ENCODE measurements at places on chromosomes 2 and 18.
A peak's percentile ranks its signal among the peaks of the same experiment; 100 is the strongest.

DNA sequence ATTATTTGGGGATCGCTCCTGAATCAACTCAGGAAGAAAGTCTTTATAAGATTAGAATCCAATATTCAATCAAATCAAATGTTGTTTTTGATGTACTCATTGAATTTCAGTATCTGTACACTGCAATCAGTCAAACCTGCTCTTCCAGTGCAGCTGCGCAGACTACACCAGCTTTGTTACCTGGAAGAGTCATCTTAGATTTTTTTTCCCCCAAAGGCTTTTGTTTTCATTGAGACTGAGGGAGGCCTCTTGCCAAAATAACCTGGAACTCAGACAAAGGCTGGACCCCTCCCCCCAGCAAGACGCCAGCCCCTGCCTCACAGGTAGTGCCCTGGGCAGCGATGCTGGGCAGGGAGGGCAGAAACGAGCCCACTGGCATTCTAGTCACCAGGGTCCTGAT lies 74.8 kb downstream of the ARHGEF4 start:
- DNase-seq = no peak

DNA sequence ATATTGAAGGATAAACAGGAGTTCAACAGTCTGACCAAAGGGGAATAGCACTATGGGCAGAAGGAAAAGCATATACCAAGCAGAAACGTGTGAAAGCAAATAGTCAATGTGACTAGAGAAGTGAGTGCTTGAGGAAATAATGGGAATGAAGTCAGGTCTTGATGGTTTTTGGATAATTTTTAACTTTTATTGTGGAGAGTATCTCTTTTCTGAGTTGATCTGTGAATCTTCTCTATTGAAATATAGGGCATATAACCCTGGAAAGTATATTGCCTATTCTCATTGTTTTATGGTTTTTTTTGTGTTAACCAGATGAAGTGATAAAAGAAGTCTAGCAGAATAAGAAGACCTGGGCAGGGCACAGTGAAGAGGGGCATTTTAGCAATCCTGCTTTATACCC lies 16.4 kb upstream of the FABP1 start:
- DNase-seq = no peak

DNA sequence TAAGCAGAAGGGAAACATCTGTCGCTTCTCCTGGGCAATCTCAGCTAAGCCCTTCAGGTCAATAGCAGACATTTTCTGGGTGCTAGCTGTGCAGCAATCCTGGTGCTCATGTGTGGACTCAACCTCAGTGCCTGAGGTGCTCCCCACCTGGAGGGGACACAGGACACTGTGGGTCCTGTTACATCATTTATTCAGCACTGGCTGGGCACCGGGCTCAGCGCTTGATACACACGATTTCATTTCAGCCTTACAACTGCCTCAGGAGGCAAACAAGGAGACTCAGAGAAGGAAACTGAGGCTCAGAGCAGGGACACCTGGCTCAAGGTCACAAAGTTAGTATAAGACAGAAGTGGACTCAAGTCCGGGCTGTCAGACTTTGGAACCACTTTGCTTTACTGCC lies 46.7 kb downstream of the MARCO start:
- DNase-seq = no peak

DNA sequence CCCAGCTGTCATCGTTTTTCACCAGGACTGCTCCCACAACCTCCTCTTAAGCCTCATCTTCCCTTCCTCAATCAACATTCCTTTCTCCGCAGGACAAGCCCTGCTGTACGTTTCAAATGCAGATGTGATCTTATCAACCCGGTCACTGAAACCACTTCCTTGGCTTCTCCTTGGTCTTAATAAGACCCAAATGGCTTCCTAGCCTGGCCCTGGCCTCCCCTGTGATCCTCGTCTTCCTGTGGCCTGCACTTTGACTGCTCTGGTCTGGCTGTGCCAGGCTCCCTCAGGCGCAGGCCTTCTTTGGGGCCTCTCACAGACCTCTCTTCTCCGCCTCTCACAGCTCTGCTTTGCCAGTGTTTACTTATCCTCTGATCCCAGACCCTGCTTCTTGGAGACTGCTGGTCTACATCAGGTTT lies 4.7 kb upstream of the ADNP2 start:
- DNase-seq = no peak

DNA sequence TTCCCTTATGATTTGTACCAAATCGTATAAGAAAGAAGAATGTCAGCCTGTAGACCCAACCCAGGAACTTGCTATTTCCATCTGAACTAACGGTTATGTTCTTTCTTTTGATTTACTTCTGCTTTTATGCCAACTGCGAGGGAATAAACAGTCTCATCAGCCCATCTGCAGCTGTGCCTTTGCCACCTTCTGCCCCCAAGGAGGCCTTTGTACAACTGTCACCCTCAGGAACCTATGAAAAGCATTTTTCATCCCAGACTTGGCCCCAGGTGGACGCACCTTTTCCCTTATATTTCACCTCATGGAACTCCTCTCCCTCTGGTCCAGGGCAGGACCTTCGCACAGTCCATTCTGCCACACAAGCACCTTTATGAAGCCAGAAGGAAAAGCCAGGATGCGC lies 109.8 kb downstream of the AOX1 start:
- DNase-seq = no peak

- peak; percentile 30 for DNase-seq
These were observed 590.8 kb upstream of the ID2 start for GRCh38 chr2:8090748-8091700.

DNA sequence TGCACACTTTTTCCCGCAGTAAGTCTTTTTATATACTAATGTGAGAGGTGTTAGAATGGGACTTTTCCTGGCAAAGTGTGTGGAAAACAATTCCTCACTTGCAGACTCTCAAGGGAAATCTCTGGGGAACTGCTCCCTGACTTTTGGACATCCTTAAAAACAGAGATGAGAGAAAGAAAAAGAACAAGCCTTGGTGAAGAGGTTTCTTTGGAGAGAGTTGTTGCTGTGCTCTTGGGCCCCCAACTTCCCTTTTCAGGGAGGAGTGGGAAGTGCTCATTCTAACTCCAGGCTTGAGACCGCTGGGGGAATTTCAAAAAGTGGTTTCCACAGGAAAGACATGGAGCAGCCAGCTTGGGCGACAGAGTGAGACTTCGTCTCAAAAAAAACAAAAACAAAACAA lies 142.6 kb upstream of the SPRED2 start:
- no peak for DNase-seq

GRCh38 chr2:118773826-118774225 lies 73.6 kb downstream of the EN1 start:
- no peak for DNase-seq

GRCh38 chr2:134137182-134137611 lies 116.7 kb upstream of the MGAT5 start:
- no peak for DNase-seq

- no peak for DNase-seq
These were observed 18.3 kb upstream of the CHCHD5 start for GRCh38 chr2:112566104-112566503.

DNA sequence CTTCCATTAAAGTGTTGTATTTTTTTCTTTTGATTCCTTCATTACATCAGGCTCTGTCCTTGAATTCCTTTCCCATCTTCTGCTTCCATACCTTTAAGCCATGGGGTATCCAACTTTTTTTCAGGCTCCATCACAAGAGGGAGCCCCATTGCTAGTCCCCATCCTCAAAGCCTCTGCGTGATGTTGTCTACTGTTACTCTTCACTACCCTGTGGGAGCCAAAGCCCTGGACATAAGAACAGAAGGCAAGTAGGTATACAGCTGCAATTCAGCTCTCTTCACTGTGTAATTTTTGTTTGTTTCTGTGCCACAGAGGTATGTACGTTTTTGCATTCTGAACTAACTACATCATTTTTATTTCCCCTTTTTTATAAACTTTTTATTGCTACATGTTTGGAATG lies 36.6 kb upstream of the CCNYL1 start:
- no peak for DNase-seq

DNA sequence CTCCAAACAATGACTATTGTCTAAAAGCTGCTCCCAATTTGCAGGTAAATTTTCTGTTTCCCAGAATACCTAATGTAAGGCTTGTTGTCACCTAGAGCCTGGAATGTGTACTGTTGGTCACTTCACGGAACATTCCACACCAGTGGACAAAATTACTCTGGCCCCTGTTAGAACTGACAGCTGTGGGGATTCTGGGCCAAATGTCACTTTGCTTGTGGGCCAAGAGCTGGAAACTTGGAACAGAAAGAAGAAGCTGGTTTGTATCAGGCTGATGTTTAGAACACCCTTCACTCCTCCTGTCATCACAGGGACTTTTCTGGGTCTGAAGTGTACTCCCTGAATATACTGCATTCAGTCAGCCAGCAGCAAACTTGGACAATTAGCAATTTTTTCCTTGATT lies 495.6 kb upstream of the SYT4 start:
- DNase-seq = no peak

GRCh38 chr2:232926431-232926939 lies 56.4 kb downstream of the SNORC start:
- DNase-seq = no peak

GRCh38 chr2:99490623-99491461 lies 1.0 kb upstream of the REV1 start:
- DNase-seq = no peak

DNA sequence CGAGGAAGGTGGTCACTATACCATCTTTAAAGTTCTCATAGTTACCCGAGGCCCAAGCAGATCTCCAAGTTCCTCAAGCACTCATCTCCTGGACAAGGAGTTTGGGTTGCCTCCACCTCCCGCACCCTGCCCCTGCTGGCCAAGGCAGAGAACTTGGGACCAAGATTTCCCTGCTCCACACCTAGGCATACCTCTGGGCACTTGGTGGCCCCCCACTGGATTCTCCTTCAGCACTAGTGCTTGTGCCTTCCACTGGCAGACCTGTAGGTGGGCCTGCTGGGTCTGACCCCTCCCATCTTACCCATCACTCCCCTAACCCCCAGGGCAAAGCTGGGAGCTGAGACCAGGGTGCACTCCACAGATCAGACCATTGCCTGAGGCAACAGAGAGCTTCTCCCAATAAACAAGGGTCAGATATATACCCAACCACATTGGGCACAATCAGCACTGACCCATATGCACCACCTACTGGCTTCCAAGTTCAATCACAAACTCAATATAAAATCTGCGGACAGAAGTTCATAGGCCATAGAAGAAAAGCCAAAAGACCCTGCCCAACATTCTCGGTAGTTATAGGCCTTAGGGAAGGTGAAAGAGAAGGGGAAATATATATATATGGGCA lies 244.2 kb downstream of the EXOC6B start:
- DNase-seq = no peak

GRCh38 chr2:234162861-234163260 lies 112.4 kb downstream of the SPP2 start:
- no peak for DNase-seq

DNA sequence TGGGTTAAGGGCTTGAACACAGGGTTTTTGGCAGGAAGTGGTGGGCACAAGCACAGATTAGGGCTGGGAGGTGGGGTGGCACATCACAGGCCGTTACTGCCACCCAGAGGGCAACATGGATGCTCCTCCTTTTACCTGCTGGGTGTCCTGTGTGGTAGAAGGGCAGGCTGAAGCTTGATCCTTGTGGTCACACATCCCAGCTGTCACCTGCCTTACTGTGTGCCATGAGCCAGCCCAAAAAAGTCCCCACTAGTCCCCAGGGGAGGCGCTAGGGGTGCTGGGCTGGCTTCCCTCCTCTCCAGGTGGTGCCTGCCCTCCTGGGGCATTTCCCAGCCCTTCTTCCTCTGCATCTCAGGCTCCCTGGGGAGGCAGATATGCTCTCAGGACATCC lies 50.5 kb upstream of the ALPP start:
- no peak for DNase-seq

DNA sequence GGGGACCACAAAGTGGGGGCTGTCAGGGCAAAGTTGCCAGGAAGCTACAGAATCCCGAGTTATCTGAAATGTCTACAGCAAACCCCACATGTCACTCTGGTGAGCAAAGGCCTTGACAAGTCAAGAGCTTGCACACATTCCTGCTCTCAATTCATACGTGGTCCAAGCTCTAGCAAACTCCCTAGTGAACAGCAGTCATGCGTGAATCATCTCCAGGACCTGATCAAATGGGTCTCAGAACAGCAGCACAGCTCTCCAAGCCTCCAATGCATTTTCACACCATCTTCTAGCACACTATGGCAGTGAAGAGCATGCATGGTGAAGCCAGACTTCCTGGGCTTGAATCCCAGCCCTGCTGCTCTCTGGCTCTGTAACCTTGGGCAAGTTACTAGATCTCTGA lies 68.5 kb downstream of the MYO5B start:
- no peak for DNase-seq

GRCh38 chr2:128442053-128442751 lies 123.5 kb upstream of the HS6ST1 start:
- no peak for DNase-seq

GRCh38 chr2:27811768-27812167 lies 40.2 kb downstream of the MRPL33 start:
- DNase-seq = no peak

DNA sequence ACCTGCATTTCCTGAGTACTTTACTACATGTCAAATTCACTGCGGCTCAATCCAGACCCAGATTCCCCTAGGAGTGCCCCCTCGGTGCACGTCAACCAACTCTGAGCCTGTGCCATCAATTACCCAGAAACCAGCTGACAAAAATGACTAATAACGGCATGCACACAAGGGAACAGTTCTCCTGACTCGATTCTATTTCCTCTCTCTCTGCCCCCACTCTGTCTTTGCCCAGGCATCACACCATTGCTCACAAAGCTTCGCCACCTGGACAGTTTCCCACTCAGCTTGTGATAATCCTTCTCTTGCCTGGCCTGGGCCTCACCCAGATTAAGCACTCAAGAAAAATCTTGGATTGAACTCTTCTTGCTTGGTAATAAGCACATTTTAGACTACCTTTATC lies 115.3 kb upstream of the NDUFV2 start:
- no peak for DNase-seq

DNA sequence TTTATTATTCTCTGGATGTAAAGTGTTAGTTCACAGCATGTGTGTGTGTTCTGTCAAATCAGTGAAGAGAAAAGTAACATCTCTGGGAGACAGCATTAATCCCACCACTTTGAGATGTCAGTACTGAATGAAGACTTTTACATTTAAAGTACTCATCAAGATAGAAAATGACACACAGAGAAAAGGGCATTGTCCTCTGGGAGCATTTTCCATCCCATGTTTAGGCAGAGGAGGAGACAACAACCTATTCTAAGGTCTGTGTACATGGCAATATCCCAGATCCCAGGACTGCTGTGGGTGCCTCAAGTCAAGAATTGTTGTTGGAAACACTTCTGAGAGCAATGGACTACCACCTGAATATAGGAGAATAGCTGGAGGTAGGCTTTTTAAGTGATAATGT lies 201.5 kb downstream of the PPP1R1C start:
- DNase-seq = no peak

GRCh38 chr18:7824970-7825369 lies 257.9 kb downstream of the PTPRM start:
- no peak for DNase-seq

DNA sequence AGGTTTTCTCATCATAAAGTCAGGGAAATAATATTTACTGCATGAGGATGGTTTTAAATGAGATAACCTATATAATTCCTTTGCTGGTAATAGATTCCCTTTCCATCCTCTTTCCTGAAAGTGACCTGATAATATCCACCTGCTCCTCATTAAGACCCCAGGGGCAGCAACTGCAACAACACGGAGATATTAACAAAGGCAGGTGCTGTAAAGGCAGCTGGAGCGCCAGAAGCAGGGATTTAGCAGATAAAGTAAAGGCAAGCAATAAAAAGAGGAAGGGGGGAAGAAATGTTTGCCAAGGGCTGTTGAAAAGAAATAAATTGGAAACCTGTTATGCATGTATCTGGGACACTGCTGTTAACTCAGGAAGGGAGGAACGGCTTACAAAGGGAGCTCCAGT lies 472.6 kb upstream of the KLHL29 start:
- no peak for DNase-seq

GRCh38 chr18:24659827-24660720 lies 199.6 kb downstream of the HRH4 start:
- DNase-seq = no peak

Data from stimulated activated CD8-positive, alpha-beta memory T cell treated with anti-CD3 and anti-CD28 coated beads, Interleukin-7, amount 100 ng/mL, for 24 hours (primary cell).